ENCODE measurements at places on chromosomes 5 and 9.

DNA sequence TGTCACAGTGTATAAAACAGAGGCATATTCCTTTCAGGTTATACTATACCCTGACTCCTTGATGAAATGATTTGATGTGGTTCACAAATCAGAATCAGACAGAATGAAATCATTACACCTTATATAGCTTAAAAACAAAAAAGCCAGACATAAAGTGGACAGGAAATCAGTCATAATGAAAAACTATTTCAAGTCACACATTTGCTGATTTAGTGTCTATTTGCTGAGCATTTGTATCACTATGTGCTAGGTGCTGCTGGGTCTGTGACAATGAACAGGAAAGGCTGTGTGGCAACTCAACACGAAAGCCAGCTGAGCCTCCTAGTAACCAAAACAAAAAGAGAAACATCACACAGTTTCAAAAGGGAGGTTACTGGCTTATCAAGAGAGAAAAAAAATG lies 194.0 kb downstream of the EFNA5 start:
- DNase-seq = no peak

GRCh38 chr9:34928921-34929320 lies 29.2 kb upstream of the PHF24 start:
- DNase-seq = no peak

DNA sequence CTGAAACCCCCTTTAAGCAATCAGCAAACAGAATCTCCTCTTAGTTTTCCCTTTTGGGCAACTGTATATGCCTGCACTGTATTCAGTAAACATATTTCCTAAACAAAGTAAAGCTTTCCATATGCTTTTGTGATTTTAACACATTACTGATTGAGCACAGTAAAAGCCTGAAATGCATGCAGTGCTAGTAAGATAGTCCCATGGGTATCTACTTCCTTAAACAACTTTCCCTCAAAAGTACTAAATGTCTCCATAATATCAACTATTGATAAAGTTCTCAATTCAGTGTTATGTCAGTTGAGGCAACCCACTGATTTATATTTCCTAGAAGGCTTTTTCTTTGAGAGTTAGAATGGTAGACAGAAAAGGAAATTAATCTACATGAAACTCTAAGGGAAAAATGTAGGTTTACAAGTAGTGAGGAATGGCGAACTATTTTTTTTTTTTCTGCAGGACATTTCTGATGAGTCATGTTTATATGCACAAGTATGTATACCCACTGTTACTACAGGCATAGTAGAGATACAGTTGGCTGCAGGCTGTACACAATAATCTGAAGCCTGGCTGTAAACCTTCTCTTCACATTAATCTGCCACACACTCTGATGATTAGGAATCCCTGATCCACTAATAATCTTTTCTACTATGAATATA lies 31.2 kb upstream of the CEP120 start:
- DNase-seq = no peak

DNA sequence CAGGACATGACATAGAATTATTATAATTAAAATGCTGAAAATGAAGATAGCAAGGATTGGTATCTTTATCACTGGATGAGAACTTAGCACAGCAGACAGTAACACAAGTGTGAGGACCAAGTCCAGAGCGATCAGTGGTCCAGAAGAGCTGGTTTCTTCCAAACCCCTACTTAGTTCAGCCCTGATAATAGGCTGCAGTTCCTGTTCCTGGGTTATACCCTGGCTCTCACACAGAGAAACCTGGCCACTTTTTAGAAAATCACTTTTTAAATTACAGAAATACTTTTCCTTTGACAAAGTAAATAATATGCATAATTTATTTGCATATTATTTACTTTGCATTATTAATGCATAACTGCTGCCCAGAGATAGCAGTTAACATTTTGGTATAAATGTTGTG lies 40.3 kb downstream of the CYSTM1 start:
- DNase-seq = no peak

DNA sequence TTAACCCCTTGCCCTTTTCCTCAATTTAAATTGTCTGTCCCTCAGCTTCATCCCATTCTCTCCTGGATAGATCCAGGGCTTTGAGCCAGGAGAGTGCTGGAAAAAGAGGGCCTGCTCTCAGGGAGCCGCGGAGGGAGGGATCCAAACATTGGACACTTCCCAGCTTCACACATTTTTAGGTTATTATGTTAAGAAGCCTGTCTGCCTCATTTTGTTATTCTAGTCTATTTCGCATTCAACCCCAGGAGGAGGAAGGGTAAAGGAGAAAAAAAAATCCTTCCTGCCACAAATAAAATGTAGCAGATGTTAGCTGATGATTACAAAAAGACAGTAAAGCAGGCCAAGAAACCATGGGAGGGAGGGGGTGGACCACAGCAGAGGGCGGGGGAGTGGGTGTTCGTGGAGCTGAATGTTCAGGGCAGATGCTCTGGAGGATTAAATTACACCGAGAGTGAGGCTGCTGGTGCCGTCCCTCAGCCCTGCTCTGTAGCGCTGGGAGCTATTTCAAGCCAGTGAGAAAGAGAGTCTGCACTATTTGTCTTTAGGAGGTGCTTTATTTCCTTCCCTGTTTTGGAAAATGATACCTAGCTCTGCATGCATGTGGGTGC lies 60.6 kb upstream of the ZFR start:
- no peak for DNase-seq

DNA sequence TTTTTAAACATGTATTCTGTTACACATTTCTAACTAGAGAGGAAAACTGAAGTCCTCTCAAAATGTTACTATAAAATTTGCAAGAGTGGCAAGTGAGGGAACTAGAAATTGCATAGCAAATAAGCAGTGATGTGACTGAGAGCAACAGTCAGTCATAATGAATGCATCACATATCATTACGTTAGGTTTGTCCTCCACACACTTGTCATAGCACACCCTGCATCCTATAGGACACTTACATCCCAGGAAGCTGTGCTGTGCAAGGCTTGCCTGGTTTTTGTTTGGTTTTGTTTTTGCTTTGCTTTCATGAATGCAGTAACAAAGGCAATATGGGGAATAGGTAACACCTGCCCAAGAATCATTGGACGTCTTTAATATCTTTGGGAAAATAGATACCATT lies 10.8 kb downstream of the NFIB start:
- DNase-seq = no peak

GRCh38 chr9:70493029-70493428 lies 78.6 kb upstream of the KLF9 start:
- DNase-seq = no peak

DNA sequence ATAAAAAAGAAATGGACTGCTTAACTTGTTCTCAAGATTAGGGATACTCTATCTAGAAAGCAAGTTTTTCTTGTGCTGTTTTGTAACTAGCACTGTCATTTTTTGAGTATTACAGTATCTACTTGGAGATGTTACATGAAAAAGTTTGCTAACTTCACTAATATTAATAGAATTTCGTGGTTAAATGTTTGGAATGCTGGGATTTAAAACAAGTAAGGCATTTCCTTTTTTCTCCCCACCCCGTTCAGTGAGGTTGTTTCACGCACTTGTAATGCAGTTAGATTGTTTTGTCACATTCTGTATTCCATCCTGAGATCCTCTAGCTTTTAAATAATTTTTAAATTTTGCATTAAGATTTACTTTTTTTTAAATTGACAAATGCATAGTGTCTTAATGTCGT lies 20.0 kb upstream of the TEK start:
- DNase-seq = no peak

DNA sequence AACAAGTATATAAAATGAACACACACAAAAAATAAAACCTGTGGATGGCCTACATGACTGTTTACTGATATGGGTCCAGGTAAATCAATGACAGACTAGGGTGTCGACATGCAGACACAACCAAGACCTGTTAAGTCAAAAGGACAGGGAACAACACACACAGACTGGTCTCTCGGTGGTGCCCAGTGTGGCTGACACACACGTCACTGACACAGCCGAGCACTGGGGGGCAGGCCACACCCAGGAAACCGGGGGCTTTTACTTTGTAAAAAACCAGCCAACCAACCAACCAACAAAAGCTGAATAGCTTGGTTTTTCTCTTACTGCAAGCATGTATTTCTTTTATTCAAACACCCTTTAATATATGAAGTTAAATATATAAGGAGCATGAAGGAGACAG lies 5.0 kb downstream of the FAM163B start:
- no peak for DNase-seq

DNA sequence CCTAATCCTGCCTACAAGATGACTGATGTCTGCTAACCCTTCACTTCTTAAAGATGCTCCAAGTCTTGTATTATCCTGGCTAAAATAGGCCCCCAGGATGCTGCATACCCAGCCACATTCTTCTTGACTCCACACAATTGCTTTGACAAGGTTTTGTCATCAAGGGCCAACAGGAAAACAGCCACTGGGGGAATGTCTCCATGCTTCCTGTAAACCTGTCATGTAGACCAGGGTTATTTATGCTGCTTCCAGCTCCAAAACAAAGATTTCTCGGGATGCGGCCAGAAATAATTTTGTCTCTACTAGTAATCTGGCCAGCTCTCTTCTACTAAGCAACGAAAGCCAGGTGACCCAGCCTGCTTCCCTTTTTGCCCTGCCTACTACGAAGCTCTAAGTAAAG lies 53.8 kb downstream of the SHB start:
- no peak for DNase-seq

DNA sequence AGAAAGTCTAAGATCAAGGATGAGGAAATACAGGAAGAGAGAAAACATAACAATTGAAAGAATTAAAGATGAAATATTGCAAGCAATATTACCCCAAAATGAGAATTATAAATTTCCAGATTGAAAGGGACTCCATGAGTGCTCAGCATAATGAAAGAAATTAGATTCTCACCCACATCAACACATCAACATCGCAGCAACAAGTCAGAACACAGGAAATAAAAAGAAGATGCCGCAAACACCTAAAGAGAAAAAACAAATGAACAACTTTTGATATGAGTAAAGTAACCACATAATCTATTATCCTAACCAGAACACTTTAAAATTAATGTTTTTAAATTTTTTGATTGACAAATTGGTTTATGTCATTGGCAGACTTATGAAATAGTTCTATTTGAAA lies 318.3 kb upstream of the PTGER4 start:
- no peak for DNase-seq

DNA sequence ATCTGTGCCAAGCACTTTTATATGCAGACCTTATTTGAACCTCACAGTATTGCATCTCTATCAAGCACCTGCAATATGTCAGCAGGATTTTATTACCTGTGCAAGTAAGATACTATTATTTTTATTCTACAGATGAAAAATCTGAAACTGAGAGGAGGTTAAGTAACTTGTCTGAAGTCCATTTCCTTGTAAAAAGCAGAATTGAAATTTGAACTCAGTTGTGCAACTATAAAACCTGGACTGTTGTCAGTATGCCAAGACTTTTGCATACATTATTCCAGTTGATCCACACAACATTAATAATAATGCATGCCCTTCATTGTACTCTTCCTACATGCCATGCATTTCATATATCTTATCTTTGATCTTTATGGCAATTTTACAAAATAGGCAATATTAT lies 82.2 kb upstream of the BRINP1 start:
- DNase-seq = no peak
